ENCODE measurements at places on chromosomes 3 and 15. TPM values are rescaled to one million over a fixed set of nuclear protein-coding genes. Genes with fewer than 3 reads are reported as not detected.

Gene ADPRH
- 17.8 TPM for total RNA-seq

DNA sequence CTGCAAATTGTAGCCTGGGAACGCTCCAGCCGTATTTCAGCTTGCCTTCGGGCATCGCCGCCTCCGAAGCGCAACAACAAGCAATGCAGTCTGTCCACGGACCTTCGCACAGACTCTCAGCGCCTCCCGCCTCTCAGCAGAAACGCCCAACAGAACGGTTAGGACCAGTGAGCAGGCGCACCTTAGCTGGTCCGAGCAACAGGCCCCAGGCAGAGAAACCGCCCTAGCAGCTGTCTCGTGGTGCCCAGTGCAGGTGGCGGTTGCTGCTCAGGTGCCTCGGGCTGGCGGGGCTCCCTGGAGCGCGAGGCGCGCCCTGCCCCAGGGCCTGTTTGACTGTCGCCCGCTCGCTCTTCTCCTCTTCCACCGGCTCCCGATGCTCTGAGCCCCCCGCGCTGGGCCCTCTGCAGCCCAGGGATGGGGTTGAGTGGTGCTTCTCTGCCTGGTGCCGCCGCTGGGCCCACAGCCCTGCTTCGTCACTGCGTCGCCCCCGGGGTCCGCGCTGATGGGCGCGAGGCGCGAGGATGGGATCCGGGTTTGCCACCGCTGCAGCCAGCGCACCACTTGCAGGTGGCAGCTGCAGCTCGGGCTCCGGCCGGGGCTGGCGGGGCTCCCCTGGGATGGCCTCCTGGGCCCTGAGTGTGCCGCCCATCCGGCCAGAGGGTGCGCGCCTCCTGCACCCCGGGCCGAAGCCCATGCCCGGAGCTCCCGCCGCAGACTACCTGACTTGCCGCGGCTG, 268.4 kb upstream of the FRG2C start:
- peak overlapping the region; percentile 44 for H3K4me3 ChIP-seq
- no peak overlapping the region for H3K27ac ChIP-seq
- H3K27me3 ChIP-seq: no peaks in the 10 kb centered on the region
- no peaks in the 10 kb centered on the region for H3K36me3 ChIP-seq
- peaks cover 33% of the 10 kb centered on the region for H3K4me1 ChIP-seq

DNA sequence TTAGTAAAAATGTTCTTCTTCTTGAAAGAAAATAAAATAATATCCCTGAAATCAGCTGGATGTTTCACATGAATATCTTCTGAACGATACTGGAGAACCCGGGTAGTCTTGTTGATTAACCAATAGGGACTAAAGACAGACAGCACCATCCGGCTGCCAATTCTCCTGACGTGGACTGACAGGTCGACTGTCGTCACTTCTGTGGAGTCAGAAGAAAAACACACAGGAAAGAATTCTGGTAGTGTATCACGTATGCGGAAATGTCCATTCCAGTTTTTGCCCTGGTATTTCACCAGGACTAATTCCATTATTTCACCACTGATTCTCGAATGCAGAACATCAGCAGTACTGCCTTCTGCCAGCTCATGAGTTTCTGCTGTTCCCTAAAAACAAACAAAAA, 144.6 kb downstream of the VPS13C start:
- H3K36me3 ChIP-seq: peaks cover 33% of the 10 kb centered on the region
- no peaks in the 10 kb centered on the region for H3K27me3 ChIP-seq
- DNase-seq: no peak
- H3K4me1 ChIP-seq: no peaks in the 10 kb centered on the region

GRCh38 chr3:113054552-113054951, 63.8 kb downstream of the GTPBP8 start:
- no peak overlapping the region for H3K4me3 ChIP-seq
- H3K36me3 ChIP-seq: no peaks in the 10 kb centered on the region
- peaks cover 12% of the 10 kb centered on the region for H3K4me1 ChIP-seq
- DNase-seq: no peak
- no peak overlapping the region for H3K27ac ChIP-seq
- no peaks in the 10 kb centered on the region for H3K27me3 ChIP-seq

Gene CLSTN2
- 9.2 TPM for total RNA-seq

- no peaks in the 10 kb centered on the region for H3K36me3 ChIP-seq
- no peak for DNase-seq
- no peak overlapping the region for H3K27ac ChIP-seq
- no peak overlapping the region for H3K4me3 ChIP-seq
Observed at GRCh38 chr15:97141360-97141759, 810.9 kb downstream of the NR2F2 start.

DNA sequence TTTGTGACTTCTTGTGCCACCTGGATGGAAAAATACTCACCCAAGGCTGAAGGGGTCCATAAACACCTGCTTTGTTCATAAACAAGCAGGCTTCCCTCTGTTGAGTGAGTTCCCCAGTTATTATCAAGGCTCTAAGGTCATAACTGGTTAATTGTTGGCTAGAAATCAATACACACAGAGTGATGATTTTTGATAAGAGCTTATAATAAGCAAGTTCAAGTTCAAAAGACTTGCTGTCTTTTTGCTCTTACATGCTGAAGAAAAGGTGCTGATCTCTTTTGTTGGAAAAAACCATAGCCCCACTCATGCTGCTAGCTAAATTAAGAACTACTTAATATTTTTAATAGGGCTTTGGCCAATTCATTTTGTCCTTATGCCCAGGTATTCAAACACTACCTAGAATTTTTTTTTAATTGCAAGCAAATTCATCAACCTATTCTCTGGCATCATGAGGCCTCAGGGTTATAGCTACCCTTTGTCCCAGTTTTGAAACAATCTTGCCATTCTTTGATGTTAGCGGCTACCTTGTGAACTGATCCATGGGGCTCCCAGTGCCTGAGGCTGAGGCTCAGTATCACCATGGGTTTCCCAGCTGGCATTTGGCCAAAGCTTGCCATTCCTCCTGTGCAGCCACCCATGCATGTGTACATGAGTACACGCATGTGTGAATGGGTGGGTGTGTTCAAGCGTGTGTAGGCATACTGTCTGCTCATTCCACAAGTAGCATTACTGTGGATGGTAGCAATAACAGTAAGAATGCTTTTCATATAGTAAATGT, 127.6 kb upstream of the LPP start:
- H3K27me3 ChIP-seq: no peaks in the 10 kb centered on the region
- H3K4me1 ChIP-seq: no peaks in the 10 kb centered on the region
- H3K27ac ChIP-seq: no peak overlapping the region
- peak; percentile 88 for DNase-seq
- no peaks in the 10 kb centered on the region for H3K36me3 ChIP-seq
- no peak overlapping the region for H3K4me3 ChIP-seq

- no peaks in the 10 kb centered on the region for H3K27me3 ChIP-seq
- no peaks in the 10 kb centered on the region for H3K36me3 ChIP-seq
- H3K4me3 ChIP-seq: no peak overlapping the region
Observed at GRCh38 chr15:44023176-44023575, 171.9 kb downstream of the FRMD5 start.

GRCh38 chr15:67161881-67162280, 92.6 kb downstream of the AAGAB start:
- H3K27ac ChIP-seq: no peak overlapping the region
- H3K4me1 ChIP-seq: peaks cover 54% of the 10 kb centered on the region
- no peaks in the 10 kb centered on the region for H3K27me3 ChIP-seq
- H3K4me3 ChIP-seq: no peak overlapping the region

DNA sequence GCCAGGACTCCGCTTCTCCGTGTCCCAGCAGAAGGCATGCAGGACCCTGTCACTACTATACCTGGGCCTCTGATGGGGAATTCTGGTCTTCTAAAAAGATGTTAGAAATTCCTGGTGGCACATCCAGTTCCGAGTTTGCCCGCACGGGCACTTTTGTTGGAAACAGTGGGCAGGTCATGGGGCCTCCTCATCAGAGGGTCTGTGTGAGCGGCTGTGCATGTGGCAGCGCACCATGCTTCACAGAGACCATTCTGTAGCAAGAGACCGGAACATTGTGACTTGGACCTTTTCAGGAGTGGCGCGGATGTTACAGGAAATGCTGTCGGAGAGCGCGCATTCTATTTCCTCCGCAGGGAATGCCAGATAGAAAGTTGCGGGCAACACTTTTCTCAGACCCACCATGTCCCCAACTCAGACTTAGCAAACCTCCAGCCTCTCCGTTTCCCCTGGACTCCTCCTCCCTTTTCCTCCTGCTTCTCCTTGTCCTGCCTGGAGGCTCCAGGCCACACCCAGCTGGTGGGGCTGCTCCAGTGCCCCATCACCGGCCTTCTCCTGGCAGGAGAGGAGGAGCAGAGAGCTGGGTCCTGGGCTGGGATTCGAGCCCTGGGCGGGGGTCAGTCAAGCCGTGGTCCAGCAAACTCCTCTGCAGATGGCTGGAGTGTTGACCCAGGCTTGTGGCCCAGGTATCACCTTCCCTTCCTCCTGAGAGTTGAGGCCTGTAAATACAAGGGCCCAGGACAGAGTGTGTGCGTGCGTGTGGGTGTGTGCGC, 46.6 kb downstream of the KLF13 start:
- H3K27ac ChIP-seq: peak overlapping the region; percentile 49
- peaks cover 15% of the 10 kb centered on the region for H3K36me3 ChIP-seq

GRCh38 chr15:98740295-98740694, 92.0 kb downstream of the IGF1R start:
- H3K4me1 ChIP-seq: peaks cover 17% of the 10 kb centered on the region
- DNase-seq: no peak
- H3K36me3 ChIP-seq: no peaks in the 10 kb centered on the region

GRCh38 chr3:139530717-139531116, 8.8 kb downstream of the RBP1 start:
- no peaks in the 10 kb centered on the region for H3K27me3 ChIP-seq
- peaks cover 35% of the 10 kb centered on the region for H3K4me1 ChIP-seq

DNA sequence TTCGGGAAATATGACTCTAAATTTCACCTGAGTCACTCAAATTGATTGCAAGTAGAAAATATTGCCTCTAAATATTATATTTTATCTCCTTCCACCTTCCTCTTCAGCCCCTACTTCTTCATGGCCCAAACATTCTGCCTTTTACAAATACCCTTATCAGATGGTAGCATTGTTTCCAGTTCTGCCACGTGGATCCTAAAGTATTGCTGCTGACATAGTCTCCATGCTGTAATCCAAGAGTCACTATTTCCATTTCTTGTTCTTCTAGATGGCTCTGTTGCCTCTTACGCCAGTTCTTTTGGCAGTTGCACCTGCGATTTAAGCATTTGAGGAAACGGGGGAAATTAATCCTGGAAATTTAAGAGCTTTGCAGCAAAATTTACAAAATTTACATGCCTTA, 13.6 kb downstream of the LMOD3 start:
- no peak for DNase-seq
- peaks cover 26% of the 10 kb centered on the region for H3K4me1 ChIP-seq
- no peak overlapping the region for H3K4me3 ChIP-seq
- H3K36me3 ChIP-seq: no peaks in the 10 kb centered on the region
- no peaks in the 10 kb centered on the region for H3K27me3 ChIP-seq

GRCh38 chr3:125142940-125143339, 69.6 kb downstream of the SLC12A8 start:
- peak overlapping the region; percentile 47 for H3K27ac ChIP-seq
- no peaks in the 10 kb centered on the region for H3K27me3 ChIP-seq
- no peak for DNase-seq
- H3K4me1 ChIP-seq: peaks cover 50% of the 10 kb centered on the region

Gene HRG
- total RNA-seq: not detected

DNA sequence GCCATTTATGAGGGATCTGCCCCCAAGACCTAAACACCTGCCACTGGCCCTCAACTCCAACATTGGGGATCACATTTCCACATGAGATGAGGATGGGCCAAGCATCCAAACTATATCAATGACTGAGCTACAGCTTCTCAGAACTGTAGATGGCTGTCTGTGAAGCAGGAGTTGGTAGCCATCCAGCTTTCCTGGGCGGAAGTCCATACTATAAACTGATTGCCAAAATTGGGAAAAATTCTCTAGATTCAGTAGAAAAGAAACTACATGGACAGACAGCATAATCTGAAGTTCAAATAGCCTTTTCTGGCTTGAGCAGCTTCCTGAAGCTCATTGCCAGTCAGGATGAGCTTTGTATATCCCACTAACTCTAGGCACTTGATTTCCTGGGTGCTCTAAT, 214.7 kb upstream of the ZBTB20 start:
- DNase-seq: no peak
- H3K27ac ChIP-seq: no peak overlapping the region
- no peak overlapping the region for H3K4me3 ChIP-seq
